ENCODE measurements at places on chromosomes 13 and 19. TPM values are rescaled to one million over a fixed set of nuclear protein-coding genes. Genes with fewer than 3 reads are reported as not detected.

DNA sequence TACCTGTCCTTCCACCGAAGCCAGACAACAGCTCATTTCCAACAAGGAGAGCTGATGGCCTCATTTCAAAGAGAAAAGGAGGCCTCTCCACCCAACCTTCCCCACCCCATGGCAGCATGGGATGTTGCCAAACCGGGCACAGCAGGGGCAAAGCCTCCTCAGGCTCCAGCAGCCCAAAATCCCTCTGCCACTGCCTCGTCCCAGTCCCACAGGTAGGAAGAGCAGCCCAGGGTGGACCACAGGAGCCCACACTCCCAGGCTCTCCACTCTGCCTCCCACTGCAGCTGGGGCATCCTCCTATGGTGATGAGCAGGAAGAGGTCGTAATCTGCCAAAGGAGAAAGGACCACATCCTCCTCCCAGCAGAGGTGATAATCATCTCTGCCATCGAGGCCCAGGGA, 50.9 kb downstream of the PEPD start:
- H3K4me1 ChIP-seq, result no peaks in the 10 kb centered on the region
- no peaks in the 10 kb centered on the region for H3K36me3 ChIP-seq
- no peak overlapping the region for H3K27ac ChIP-seq
- DNase-seq, result no peak
- H3K4me3 ChIP-seq, result no peak overlapping the region

Gene ZNF418
- 3.5 TPM for polyA plus RNA-seq

DNA sequence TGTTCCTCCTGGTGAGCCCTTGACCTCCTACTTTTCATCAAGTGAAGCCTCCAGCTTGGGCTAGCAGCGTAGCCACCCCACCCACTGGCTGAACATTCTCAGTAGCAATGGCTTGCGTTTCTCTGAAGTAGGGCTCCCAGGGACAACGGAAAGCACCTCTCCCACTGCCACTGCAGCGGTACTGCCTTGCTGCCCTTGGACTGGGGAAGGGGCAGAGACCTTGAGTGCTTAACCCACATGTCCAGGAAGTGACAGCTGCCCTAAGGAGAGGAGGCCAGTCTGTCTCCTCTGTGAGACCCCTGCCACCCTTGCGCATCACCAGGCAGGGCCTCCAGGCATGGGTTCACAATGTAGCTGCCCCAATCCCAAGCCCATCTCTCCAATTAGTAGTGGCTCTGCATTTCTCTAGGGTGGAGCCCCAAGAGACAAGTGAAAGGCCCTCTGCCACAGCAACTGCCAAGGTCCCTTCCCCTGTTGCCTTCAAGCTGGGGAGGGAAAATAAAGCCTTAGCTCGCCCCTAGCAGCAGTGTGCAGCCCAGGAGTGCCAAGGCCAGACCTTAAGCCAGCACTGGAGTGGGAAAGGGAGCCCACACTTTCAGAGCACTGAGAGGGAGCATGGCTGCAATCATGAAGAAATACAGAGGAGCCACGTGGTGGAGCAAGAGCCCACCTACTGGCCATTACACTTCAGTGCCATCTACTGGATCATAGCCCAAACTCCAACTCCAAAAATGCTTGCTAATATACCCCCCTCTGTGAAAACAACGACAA, 175.9 kb upstream of the TRPC4 start:
- no peak overlapping the region for H3K4me3 ChIP-seq
- H3K27me3 ChIP-seq, result no peaks in the 10 kb centered on the region
- no peaks in the 10 kb centered on the region for H3K36me3 ChIP-seq
- no peak for DNase-seq

Gene CCDC169
- polyA plus RNA-seq, result 0.30 TPM

DNA sequence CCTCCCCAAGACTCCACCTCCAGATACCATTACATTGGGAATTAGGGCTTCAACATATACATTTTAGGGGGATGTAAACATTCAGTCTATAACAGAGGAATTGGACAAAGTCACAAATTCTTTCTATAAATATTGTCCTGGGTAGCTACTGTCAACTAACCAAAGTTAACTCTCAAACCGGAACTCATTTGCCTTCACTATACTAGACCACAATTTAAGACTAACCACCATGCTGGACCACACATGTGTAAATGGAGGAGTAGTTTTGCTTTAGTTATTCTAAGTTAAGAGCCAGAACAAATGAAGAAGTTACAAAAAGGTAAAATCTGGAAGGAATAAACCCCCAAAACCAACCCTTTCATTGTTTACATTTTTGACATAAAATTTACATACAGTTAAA, 222.8 kb downstream of the NDFIP2 start:
- H3K27ac ChIP-seq, result no peak overlapping the region
- no peaks in the 10 kb centered on the region for H3K4me1 ChIP-seq
- no peaks in the 10 kb centered on the region for H3K27me3 ChIP-seq
- H3K36me3 ChIP-seq, result no peaks in the 10 kb centered on the region
- H3K4me3 ChIP-seq, result no peak overlapping the region

Gene UNC13A
- 0.04 TPM for polyA plus RNA-seq
